Activated naive CD4-positive, alpha-beta T cell treated with anti-CD3 and anti-CD28 coated beads, Interleukin-2, amount 10 ng/mL, durations not matched to agents 7 days and 5 days (primary cell): ENCODE measurements at places on chromosomes 3 and 15.
A peak's percentile ranks its signal among the peaks of the same experiment; 100 is the strongest.

- DNase-seq = no peak
Observed at GRCh38 chr3:114471478-114471877, 177.7 kb downstream of the TIGIT start.

DNA sequence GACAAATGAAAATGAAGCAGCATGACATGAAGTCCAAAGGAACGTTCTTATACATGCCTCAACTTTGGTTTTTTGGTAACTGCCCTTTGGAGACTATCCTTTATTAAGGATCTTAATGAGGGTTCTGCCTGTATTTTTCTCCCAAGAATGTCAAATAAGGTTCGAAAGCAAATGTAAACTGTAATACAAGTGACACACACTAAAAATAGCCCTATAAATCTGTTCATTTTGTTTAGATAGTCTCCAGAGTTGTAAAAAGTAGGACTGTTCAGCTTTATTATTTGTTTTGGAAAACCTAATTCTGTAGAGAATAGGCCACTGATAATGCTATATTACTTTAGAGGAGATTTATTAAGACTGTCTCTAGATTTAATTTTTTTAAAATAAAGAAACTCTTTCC lies 80.5 kb upstream of the CDIN1 start:
- no peak for DNase-seq

- no peak for DNase-seq
Observed at GRCh38 chr3:88732186-88732585, 375.2 kb upstream of the EPHA3 start.

DNA sequence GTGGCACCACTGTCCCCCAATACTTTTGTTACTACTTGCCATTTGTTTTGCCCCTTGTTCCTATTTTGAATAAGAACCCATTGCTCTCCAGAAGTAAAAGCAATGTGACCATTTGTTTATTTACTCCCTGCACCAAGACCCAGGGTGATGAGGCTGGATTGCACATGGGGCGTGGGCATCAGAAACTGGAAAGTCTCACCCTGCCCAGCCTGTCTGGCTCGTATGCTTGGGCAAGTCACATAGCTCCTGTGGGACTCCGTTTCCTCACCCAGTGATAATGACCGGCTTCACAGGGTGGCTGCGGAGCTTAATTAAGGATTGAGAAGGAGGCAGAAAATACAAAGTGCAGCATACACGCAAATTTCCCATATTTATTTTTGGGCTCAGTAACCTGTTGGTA lies 167.7 kb upstream of the ICE2 start:
- DNase-seq = no peak

- DNase-seq = no peak
Observed at GRCh38 chr3:174439331-174440252, 419.5 kb upstream of the NAALADL2 start.

DNA sequence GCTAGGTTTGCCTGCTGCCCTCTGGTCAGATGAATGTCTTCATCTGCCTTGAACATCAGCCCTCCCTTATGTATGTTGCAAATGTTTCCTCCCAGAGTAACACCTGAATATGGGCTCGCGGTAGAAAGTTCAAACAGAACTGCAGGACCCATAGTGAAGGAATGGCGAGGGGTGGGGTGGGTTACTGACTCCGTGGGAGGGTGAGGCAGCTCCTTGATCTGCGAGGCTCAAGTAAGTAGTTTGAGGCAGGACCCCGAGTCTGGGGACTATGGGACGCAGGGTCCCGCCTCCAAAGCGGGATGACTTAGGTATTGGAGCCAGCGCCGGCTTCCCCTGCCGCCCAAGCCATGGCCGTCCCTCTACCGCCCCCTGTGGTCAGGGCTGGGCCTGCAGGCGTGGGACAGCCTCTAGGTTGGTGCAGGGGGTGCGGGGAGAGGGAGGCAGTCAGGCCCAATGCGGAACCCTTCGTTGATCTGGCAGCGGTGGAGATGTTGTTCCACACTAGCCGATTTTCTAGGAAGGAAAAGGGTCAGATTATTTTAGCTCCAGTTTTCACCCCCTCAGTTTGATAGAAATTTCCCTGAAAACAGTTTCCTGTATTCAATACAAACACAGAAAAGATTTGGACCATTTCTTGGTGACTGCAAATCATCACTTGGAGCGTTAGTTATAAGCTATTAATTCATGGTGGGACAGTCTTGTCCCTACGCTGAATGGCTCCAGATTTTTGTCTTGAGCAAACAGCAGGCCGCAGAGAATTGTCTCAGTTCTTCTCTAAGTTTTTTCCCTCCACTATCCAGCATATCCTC lies 72.3 kb downstream of the CORO2B start:
- peak; percentile 57 for DNase-seq

GRCh38 chr3:60728006-60728405 lies 523.2 kb downstream of the FHIT start:
- no peak for DNase-seq

GRCh38 chr3:170425491-170426239 lies 7.0 kb downstream of the CLDN11 start:
- no peak for DNase-seq
